ENCODE measurements at places on chromosomes 11 and 22. TPM values are rescaled to one million over a fixed set of nuclear protein-coding genes. Genes with fewer than 3 reads are reported as not detected.

- no peak for DNase-seq
Observed at GRCh38 chr22:24420072-24420976, 7.1 kb upstream of the ADORA2A start.

DNA sequence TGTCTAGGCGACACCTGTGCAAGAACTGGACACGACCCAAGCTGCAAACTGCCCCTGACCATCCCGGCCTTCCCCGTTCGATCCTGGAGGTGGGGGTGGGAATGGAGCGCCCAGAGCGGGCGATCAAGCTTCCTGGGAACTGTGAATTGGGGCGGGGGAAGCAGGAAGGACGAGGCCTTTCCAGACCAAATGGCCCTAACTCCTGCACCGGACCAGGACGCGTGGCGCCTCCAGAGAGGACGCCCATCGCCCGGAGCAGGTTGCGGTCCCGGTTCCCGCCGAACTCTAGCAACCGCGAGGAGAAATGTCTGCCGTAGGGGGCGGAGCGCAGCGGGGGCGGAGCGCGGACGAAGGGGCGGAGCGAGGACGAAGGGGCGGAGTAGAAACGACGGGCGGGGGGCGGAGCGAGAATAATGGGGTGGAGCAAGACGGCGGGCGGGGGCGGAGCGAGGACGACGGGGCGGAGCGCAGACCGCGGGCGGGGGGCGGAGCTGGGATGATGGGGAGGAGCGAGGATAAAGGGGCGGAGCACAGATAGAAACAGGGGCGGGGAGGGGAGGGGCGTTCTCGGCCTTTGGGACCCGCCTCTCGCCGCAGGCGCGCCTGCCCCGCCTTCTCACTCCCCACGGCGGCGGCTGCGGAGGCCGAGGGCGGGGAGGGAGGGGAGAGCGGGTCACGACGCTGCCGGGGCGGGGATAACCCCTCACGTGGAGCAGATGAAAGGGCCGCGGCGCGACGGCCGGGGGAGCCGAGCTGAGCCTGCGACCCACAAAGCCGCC lies at the start of gene ZNRF3:
ZNRF3 (plus strand) TSS at position 695 of the 779 bp plus-strand sequence. CDS start 195 bp downstream, outside the sequence.
- DNase-seq, result peak; percentile 84

DNA sequence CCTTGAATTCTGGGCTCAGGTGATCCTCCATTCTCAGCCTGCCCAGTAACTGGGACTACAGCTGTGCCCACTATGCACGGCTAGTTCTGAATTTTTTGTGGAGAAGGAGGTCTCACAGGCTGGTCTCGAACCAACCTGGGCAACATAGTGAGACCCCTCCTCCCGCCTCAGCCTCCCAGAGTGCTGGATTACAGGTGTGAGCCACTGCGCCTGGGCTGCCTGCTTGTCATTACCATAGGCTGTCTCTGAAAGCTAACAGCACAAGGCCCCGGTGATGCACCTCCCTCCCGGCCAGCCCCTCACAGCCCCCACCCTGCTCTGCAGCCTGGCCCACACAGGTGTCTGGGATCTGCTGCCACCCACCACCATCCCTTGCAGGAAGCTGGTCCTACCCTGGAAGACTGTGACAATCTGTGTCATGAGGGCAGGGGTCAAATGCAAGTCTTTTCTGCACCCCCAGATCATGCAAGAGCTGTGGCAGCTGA lies 82.4 kb downstream of the DGCR2 start:
- DNase-seq, result no peak

DNA sequence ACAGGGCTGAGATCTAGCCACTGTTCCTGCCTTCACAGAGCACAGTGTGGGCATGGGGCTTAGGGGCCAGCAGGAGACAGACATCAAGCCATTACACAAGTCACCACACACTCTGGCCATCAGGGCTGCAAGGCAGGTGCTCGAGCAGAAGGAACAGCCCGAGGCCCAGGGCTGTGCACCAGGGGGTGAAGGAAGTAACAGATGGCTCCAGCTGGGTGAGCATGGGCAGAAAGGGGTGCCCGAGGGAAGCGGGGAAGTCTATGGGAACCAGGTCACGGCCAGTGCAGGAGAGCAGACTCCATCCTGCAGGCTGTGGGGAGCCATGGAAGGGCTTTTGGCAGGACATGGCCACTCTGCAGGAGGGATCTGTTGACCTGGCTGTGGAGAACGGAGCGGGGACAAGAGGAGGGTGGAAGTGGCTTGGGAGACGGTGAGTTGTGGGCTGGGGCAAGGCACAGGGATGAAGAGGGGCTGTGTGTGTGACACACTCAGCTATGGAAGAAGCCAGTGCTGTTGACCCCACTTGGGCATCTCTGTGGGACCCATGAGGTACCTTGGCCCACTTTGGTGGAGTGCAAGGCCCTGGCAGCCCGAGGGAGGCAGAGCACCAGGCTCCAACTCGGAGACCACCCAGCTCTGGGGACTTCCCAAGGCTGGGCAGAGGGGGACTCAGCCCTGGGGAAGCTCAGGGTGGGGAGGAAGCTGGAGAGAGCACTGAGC lies 3.6 kb downstream of the C11orf68 start:
- no peak for DNase-seq

GRCh38 chr11:124889191-124890091 lies 8.2 kb downstream of the ROBO4 start:
- DNase-seq, result no peak

GRCh38 chr22:43654271-43654670 lies 157.8 kb downstream of the EFCAB6 start:
- no peak for DNase-seq

GRCh38 chr11:1153951-1154493 lies 3.7 kb upstream of the MUC5AC start:
- DNase-seq, result peak; percentile 78

GRCh38 chr11:10477690-10478046 lies 22.6 kb downstream of the AMPD3 start:
- no peak for DNase-seq

DNA sequence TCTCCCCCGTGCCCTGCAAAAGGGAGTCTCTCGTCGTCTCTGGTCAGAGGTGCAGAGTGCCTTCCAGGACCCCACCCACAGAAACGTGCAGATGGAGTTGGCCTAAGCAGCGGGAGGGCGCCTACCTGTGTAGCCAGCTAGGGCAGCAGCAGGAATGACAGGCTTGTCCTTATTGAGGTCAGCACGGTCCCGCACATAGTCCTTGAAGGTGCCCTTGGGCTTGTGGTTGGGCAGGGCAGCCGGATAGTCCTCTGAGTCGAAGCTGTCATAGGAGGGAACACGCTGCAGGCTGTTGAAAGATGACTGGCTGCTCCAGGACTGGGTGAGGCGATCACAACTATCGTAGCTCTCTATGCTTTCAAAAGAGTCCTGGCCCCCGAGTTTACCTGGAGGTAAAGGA lies 107.3 kb downstream of the ETS1 start:
- no peak for DNase-seq

- DNase-seq, result no peak
Observed at GRCh38 chr11:33072465-33072864, 33.1 kb downstream of the TCP11L1 start.

DNA sequence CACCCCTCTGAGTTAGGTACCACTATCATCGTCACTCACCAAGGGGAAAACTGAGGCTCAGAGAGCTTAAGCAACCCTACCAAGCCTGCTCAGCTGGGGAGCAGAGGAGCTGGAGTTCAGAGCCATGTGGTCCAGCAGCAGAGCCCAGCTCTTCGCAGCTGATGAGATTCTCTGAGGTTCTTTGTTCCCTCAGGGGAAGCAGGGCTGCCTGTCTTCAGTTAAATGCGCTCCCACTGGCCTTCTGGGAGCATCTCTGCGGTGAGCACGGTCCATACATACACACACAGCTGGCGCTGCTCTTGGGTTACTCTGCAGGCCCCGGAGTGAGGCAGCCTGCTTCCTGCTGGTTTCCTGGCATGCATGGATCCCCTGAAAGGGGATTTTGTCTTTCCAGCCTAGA lies 5.2 kb upstream of the PTGDR2 start:
- no peak for DNase-seq

- DNase-seq, result no peak
Observed at GRCh38 chr11:68461575-68461917, 994 bp downstream of the PPP6R3 start.

DNA sequence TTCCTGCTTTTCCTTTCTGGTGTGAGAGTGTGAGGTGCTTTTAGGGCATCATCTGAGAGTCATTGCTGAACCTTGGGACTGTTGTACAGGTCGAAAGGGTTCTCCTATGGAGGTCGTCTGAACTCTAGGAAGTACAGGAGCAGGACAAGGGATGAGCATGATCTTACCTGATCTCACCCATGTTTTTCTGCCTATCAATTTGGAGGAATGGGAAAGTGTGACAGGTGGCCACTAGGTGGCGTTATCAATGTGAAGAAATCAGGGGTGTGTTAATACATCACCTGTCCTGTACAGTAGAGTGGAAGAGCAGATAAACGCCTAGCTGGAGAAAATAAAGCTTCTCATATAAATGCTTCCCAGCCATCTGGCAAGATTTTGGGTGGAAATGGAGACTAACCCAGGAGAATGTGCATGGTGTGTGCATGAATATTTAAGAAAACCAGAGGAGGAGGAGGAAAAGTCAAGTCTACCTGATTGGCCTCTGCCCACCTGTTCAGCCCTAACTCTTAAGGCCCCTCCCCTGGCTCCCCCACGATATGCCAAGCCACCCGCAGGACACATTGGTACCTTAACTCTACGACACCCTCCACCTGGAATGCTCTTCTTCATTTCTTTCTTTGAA lies 72.0 kb upstream of the NARS2 start:
- peak; percentile 32 for DNase-seq

DNA sequence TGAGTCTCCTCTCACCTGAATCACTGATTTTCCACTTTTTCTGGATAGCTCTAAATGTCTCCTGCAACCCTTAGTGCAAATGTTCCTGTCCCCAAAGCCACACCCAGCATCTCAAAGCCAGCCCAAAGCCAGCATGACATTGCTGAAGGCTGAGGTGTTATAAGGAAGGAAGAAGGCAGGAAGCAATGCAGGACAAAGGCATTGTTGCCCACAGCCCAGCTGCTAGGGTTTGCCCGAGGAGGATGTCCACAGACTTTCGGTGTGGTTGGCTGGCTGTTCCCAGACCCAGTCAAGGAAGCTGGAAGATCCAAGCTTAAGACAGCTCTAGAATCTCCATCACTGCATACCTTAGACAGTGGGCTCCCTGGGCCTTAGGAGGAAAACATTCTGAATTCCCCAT lies 23.5 kb downstream of the CHST1 start:
- DNase-seq, result no peak

The PRR33 gene
- total RNA-seq, result not detected

The WNT11 gene
- not detected for total RNA-seq

The CD44 gene
- total RNA-seq, result 33.3 TPM

The PICK1 gene
- total RNA-seq, result 6.0 TPM

The OR52I2 gene
- not detected for total RNA-seq

The GRM5 gene
- total RNA-seq, result not detected

The CYP2D6 gene
- total RNA-seq, result 0.59 TPM

The CLCF1 gene
- total RNA-seq, result 4.9 TPM

The GAB4 gene
- total RNA-seq, result not detected

The SHANK3 gene
- total RNA-seq, result 1.2 TPM

The RIMBP3B gene
- 0.27 TPM for total RNA-seq

The WT1 gene
- total RNA-seq, result 0.25 TPM

The CCDC15 gene
- total RNA-seq, result 2.3 TPM

Data from NCI-H460 (cell line).